ENCODE measurements at places on chromosomes 3 and 15. TPM values are rescaled to one million over a fixed set of nuclear protein-coding genes. Genes with fewer than 3 reads are reported as not detected.
A peak's percentile ranks its signal among the peaks of the same experiment; 100 is the strongest.

- no peak for DNase-seq
These were observed 4.2 kb upstream of the LRIG1 start for GRCh38 chr3:66504850-66505641.

- peak; percentile 35 for DNase-seq
These were observed 859.4 kb upstream of the NR2F2 start for GRCh38 chr15:95470997-95471689.

CASR gene
- polyA plus RNA-seq = not detected

DNA sequence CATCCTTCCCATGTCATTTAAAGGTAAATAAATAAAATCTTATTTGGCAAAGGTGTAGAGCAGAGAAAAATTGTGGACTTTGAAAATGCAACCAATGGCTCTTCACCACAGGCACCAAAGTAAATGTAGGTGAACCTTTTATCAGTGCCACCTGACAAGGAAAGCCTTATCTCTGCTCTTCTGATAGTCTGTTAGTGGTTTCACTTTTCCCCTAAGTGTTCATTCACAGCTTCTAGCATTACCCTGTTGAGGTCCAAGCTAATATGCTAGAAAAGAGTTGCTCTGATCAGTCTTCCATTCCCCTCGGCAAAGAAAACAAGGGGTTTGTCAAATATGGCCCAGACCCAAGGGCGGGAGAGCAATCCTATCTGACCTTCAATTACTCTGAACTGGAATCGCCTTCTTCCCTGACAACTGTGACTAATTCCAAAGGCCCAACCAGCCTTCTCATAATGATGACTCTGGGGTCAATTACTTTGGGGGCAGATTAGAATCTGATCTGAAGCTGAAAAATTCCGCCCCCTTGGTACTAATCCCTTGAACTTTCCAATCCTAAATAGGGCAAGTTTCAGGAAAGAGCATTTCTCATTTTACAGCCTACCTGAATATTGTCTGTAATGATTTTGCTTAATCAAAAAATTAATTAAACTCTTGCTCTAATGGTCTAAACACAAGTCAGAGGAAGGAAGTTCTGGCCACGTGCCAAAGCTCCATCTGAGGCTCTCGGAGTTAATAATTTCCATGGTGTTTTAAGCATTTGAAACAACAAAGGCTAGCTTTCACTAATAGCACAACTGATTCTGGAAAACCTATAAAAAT is 52.4 kb downstream of the SETMAR start:
- DNase-seq = peak; percentile 20

- DNase-seq = no peak
These were observed 73.5 kb upstream of the SCN5A start for GRCh38 chr3:38722781-38723568.

DAZL gene
- polyA plus RNA-seq = not detected

GRM2 gene
- polyA plus RNA-seq = 0.63 TPM

- DNase-seq = no peak
These were observed 303.0 kb downstream of the PLOD2 start for GRCh38 chr3:145857956-145858355.

KATNBL1 gene
- 59.8 TPM for polyA plus RNA-seq

GRCh38 chr15:83166218-83166617 is 41.4 kb downstream of the HDGFL3 start:
- no peak for DNase-seq

DNA sequence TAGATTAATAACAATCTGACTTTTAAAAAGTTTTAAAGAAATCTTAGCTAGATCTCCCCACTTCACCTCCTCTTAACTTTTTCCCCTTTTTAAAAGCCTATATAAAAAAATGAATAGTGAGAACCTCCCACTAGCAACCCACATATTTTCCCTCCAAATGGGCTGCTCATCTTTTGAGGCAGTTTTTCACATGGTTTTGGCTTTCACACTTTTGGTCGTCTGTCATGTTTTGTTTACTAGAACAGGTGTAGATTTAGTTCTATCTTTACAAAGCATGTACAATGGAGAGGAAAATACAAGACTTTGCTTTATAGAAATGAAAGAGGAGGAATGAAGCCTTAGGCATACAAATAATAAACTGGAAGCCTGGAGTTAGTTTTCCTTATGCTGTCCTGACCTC is 126.7 kb upstream of the EOMES start:
- DNase-seq = no peak

TNNC1 gene
- 485 TPM for polyA plus RNA-seq

- peak; percentile 36 for DNase-seq
These were observed 839.0 kb downstream of the TUSC7 start for GRCh38 chr3:117548600-117548999.

- DNase-seq = no peak
These were observed 4.8 kb downstream of the SIDT1 start for GRCh38 chr3:113537155-113537554.

GRCh38 chr3:34361921-34362320 is 563.5 kb downstream of the PDCD6IP start:
- no peak for DNase-seq

TMOD2 gene
- polyA plus RNA-seq = 11.0 TPM
